Mammary epithelial cell (primary cell): ENCODE measurements at places on chromosomes 2 and 18. TPM values are rescaled to one million over a fixed set of nuclear protein-coding genes. Genes with fewer than 3 reads are reported as not detected.

- DNase-seq, result peak; percentile 84
Observed at GRCh38 chr2:11370377-11371091, 26.1 kb upstream of the ROCK2 start.

DNA sequence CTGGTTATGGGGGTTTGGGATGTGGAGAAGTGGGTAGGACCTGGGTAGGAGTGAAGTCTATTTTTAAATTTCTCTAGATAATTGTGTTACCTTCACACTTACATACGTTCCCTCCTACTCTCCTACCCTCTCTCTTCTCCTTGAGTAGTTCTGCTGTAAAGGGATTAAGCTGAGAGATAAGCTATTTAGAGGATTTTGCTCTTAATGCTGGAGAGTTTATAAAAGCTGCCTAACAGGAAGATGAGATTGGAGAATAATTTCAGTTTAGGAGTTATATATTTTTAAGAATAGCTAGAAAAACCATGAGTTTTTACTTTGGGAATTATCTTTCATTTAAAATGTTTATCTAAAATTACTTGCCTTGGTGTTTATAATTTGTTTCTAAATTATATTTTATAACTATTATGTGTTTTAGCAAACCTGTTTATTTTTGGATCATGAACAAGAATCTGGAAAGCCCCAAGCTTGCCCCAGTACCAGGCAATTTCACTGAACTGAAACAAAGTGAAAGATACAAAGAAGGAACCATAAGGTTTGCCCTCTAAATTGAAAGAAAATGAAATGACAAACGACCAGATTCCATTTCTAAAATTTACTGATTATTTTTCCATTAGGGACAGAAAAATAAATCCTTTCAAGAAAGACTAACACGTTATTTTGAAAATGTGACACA lies 101.5 kb downstream of the ZNF532 start:
- no peak for DNase-seq

GRCh38 chr2:205245652-205246051 lies 436.6 kb upstream of the NRP2 start:
- peak; percentile 6 for DNase-seq

- DNase-seq, result no peak
Observed at GRCh38 chr18:811182-811891, 705 bp downstream of the YES1 start.

GRCh38 chr2:174577967-174578589 lies 19.5 kb downstream of the WIPF1 start:
- peak; percentile 41 for DNase-seq

DNA sequence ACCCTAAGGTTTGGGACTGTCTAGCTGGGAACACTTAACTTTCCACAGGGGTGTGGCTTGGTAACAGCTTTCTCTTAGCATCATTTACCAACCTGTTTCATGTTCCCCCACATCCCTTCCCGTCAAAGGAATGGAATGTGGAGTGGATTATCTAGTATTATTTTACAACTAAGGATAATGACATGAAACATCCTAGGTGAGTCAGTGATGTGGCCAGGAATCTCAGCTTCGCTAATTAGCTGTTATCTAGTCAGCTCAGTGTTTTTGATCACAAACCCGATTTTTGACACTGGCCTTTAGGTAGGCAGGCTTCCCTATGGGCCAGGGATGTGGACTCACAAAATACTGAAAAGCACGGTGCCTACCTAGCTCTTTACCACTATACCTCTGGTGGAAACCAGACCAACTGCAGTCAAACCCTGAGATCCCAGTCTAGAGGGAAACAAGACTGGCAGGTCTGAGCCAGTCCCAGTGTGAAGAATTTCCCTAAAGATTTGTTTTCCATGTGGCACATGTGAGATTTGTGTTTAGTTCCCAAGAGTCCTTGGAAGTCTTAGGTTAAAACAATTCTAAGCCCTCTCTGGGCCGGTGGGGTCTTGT lies 2.8 kb upstream of the NRP2 start:
- peak; percentile 71 for DNase-seq

GRCh38 chr2:226050822-226051221 lies 651.3 kb downstream of the NYAP2 start:
- no peak for DNase-seq

GRCh38 chr2:74448771-74449170 lies 6.1 kb upstream of the INO80B start:
- no peak for DNase-seq

RUFY4 gene
- total RNA-seq, result not detected

DNA sequence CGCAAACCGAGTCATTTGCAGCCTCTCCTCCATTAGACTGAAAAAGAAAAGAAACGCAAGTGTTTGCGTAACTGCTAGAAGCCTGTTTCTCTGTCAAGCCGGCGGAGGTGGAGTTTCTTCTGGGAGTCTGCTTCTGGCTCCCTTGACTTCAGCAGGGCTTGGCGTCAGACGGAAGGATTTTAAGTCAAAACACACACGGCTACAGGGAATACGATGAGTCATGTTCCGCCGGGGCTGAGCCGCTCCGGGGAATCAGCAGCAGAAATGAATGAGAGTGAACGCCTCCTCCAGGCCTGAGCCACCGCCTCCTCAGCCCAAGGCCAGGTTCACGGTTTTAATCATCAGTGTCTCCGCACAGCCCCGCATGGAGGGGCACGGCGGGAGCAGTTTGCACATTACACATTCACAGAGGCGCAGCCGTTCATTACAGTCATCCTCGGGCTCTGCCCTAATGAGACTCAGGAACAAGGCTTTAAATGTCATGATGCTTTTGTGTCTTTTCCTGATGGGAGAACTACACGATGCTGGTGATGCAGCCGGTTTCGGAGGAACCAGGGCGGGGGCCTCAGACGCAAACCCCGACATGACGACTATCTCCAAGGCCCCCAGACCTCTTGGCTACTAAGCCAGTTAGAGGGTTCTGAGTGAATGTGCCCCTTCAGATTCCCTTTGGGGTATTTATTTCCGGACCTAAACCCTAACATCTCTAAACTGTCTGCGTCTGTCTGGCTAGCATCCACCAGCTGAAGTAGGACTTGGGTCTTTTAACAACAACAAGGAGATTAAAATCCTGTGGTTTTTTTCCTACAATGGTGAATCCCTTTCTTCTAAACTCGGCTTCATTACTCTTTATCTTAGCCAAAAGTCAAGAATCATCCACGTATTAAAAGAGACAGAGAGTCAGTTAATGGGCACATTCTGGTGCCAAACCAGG lies 11.1 kb upstream of the SCG2 start:
- DNase-seq, result peak; percentile 96

- DNase-seq, result no peak
Observed at GRCh38 chr18:34339155-34339554, 114.4 kb upstream of the NOL4 start.

DNA sequence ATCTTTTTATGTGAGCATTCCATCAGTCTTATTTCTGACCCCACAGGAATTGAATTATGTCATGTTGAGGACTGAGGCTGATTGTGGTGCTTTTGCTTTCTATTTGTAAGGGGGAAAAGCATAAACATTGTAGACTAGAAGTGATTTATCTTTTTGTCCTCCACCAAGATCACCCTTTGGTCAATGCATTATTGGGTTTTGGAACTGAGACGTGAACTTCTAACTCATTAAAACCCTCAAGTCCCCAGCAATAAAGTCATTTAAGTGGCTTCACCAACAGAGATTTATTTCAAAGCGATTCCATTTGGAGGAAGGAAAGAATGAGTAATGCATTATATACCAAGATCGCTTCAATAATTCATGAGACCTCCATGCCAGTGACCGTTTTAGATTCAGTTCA lies 75.5 kb upstream of the TXNDC2 start:
- DNase-seq, result no peak
